Stimulated activated CD4-positive, alpha-beta T cell treated with anti-CD3 and anti-CD28 coated beads, Interleukin-12 subunit alpha, Interleukin-12 subunit beta, amount 100 ng/mL, for 24 hours (primary cell): ENCODE measurements at places on chromosomes 12 and 14.

DNA sequence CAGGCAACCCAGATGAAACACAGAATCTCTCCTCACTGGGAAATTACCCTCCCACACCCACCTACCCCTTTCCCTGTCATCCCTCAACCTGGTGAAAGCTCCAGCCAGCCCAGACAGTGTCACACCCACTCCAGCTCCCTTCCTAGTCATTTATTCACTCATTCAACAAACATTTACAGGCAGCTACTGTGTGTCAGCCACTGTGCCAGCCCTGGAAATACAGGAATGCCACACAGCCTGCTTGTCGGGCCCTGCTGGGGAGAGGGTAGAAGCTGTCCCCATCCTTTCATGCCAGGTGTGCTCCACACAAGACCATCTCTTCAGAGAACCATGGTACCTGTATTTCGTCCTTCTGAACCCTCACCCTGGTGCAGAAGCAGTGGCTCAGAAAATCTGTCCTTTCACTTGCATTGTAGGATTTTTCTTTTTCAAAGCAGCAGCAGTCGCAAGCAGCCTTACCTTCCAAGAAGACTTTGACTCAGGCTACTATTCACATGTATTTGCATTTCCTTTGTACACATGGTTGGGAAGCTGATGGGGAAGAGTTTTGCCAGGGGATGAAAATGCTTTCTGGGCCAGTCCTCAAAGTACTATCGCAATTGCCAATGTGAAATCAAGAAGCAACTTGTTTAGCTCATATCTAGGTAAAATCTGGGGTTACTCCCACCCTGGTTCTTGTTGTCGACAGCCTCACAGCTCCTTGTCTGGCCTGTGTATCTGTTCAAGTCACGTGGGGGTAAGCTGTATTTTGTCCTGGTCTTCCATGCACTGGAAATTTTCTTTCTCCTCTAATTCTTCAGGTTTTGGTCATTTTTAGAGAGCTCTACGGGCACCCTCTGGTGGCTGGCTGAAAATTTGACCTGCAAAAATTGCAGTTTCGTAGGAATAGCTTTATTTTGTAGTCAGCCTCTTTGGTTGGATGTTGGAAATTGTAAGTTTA lies 147.4 kb upstream of the EGLN3 start:
- no peak for DNase-seq

DNA sequence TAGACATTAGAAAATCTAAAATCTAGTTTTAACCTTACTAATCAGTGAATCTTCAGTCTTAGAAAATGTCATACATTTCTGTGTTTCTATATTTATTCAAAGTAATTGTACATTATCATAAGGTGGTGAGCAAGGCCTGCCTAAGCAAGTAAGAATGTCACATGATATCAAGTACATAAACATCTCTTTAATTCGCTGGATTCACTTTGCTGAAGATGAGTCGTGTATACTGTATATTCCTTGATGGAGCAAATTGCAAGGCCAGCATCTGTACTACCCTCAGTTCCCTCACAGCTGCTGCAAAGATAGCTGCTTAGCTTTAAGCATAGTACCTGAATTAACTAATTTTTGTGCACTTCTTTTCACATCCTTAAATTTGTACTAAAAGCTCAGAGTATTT lies 8.5 kb upstream of the AK7 start:
- DNase-seq = no peak

- no peak for DNase-seq
Observed at GRCh38 chr12:13000925-13001774, 1.1 kb upstream of the HEBP1 start.

DNA sequence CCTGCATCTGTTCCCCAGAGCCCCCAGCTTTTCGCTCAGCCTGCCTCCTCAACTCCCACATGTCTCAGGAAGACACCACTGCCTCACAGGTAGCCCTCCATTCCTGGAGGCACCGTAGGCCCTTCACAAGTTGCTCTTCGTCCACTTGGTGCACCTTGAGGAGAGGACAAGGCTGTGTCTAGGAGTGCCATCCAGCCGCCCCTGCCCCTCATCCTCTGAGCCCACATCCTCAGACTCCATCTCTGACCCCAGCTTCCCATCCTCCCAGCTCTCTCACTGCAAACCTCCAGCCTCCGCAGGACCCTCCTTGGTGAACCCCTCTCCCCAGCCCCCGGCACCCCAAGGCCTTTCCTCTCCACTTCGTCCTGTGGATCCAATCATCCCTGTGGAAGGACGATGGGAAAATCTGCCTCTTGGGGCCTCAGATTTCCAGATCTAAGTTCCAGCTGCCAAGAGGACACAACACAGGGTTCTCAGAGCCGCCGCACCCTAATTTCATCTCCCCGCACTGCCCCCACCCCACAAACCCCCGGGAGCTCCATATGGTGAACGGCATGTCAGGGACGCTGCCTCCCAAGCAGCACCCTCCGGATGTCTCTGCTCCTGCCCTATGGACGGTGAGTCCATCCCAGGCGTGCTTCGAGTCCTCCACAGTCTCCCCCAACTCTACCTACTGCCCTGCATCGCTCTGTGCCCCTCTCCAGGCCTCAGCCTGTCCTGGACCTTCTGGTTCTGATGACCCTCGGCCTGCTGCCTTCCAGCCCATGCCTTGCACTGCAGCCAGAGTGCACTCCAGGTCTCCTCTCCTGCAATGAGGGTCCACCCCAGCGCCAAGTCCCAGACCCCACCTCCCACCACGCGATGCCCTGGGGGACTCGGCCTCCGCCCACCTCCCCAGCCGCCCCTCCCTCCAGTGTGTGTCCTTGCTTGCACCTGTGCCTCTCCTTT lies 314.1 kb upstream of the DIO3 start:
- no peak for DNase-seq

GRCh38 chr14:49930720-49931119 lies 37.8 kb downstream of the ARF6 start:
- no peak for DNase-seq

DNA sequence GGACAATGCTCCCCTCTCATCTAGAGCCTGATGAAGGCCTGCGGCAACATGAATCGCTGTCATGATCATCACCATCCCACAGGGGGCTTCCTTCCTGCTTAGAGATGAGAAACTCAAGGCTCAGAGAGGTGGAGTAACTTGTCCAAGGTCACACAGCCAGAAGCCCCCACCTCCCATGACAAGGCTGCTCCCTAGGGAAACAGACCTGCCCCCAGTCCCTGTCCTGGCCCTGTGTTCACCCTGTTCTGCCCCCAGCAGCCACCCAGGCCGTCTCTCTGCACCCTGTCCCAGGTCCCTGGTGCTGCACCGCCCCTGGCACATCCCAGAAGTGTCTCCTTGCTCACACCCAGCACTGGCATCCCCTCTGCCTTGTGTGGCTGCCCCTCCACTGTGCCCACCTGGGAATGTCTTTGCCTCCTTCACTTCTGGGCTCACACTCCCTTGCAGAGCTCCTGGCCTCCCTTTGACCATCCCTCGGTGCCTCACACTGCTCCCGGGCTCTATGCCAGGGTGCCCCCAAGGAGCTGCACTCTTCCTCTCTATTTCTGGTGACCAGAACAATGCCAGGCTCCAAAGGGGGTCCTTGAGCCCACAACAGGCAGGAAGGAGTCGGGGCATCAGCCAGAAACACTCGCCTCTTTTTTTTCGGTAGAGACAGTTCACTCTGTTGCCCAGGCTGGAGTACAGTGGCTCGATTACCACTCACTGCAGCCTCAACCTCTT lies 70.5 kb downstream of the BCL11B start:
- no peak for DNase-seq

- DNase-seq = no peak
Observed at GRCh38 chr14:32728976-32729375, 209.7 kb upstream of the NPAS3 start.

DNA sequence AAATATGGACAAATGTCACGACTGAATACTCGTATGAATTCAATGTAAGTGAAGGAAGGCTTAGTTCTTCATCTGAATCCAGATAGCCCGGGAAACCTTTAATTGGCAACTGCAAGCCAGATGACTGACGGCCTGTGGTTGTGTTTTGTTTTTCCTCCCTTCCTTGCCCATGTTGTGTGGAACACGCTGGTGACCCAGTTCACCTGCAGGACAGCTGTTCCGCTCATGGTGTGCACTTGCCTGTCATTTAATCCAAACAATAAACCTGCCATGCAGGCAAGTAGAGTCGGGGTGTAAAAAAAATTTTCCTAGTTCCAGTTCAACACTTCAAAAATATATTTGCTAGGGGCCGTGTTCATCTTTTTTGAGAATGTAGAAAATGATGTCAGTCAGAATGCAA lies 88.0 kb downstream of the TMEM132D start:
- DNase-seq = no peak

DNA sequence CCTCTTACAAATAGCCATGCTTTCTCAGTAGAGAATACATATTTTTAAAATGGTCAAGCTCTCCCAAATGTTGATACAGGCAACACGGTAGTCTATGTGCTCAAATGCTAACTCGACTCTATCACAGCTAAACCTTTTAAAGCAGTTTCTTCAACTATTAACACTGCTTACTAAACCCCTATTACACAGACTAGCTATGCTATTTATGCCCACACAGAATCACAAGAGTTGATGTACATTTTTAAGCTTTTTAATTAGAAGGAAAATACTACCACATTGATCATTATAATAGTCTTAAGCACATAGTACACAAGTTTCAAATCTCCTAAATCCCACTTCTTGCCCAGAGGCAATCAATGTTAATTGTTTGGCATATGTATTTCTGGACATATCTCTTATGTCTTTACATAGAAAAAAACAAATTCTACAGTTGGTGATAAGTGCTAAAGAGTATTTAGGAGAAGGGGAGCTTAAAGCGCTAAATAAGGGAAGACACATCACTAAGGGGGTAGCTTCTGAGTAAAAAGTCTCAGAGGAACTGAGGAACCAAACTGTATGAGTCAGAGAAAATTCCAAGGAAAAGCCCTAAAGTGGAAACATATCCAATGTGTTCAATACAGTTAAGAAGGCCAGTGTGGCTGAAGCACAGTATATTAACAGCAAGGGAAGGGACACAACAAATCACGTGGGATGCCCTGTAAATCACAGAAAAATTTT lies 13.7 kb downstream of the HNRNPC start:
- no peak for DNase-seq

DNA sequence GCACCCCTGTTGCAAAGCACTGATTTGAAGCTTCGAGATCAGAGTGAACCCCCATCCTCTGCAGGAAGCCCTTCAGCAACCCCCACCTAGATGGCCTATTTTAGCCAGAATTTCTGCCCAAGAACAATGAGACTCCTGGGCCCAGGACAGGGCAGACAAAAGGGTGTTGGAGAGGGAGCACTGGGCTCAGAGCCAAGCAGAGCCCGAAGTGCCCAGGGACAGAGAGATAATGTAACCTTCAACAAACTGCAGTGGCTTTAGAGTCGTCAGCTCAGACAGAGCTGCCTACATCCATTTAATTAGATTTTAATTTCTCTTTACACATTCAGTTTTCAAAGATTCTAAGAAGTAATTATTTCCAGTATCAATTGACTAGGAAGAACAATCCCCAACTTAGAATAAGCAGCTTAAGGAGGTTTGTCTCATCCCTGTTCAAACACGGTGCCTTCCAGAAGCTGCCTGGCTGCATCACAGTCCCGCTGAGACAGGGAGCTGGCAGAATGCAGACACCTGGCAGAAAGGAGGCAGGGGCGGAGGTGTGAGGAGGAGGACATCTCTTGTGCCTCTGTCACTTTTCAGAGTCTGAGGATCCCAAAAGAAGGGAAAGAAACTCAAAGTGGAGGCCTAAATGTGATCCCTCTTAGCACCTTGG lies 504.9 kb upstream of the CCDC196 start:
- DNase-seq = no peak

GRCh38 chr12:92608151-92609091 lies 94.4 kb upstream of the PLEKHG7 start:
- no peak for DNase-seq

DNA sequence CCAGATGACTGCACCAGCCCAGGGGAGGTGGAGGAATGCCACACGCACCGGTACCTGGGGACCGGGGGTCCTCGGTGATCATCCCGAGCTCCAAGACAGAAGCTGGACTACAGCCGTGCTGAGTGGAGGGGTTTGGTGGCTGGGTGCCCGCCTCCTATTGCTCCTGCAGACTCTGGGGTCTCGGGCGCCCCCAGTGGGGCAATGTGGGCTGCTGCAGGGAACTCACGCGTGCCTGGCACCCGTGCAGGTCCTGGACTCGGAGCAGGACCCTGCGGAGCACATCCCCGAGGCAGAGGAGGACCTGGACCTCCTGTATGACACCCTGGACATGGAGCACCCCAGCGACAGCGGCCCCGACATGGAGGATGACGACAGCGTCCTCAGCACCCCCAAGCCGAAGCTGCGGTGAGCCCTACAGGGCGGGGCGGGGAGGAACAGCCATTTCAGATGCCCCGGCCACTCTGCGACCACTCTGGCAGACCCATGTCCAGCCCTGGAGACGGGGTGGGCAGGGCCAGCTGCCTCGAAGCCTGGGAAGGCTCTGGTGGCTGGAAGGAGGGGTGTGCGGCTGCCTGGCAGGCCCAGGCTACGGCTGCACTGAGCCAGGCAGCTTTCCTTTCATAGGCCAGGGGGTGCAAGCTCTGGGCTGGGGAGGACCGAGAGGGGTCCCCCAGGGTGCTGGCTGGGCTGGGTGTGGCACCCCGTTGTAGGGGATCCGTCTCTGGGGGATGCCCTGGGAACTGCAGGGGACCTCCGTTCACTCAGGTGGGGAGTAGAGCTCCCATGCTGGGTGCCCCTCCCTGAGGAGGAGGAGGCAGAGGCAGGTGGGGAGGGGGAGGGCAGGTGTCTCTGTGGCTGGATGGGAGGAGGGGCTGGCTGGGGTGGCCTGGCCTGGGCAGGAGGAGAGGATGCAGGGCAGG lies 21.6 kb upstream of the TEX22 start:
- no peak for DNase-seq

DNA sequence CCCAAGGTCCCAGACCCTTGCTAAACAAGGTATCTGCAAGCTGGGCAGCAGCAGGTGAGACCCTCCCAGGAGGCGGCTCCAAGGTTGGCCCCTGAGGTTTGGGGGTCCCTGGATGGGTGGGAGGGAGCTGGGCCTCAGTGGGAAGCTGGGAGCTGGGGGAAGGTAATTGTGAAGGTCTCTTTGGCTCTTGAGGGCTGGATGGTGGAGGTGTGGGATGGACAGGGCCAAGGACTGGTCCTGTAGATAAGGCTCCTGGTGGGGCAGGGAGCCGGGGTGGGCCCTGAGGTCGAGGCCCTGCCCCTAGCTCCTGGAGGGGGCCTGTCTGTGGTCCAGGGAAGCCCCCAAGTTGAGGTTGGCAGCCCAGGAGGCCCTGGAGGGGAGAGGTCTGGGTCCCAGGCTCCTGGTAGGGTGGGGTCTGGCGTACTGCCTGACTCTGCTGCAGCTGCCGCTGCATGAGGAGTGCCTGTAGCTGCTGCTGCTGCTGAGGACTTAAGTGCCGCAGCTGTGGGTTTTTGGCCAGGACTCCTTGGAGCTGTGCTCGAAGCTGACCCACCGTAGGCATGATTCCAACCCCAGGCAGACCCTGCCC lies 13.1 kb upstream of the PRKAG1 start:
- no peak for DNase-seq

- DNase-seq = no peak
Observed at GRCh38 chr12:13036881-13037280, 7.3 kb upstream of the FAM234B start.

DNA sequence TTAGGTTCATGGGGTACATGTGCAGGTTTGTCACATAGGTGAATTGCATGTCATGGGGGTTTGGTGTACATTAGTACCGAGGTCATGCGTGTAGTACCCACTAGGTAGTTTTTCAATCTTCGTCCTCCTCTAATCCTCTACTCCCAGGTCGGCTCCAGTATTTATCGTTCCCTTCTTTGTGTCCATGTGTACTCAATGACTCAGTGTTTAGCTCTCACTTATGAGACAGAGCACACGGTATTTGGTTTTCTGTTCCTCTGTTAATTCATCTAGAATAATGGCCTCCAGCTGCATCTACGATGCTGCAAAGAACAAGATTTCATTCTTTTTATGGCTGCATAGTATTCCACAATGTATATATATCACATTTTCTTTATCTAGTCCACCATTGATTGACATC lies 850.9 kb upstream of the MDGA2 start:
- DNase-seq = no peak

GRCh38 chr14:68140076-68140741 lies 320.6 kb downstream of the RAD51B start:
- DNase-seq = no peak
